ENCODE measurements at places on chromosomes 13 and 19. TPM values are rescaled to one million over a fixed set of nuclear protein-coding genes. Genes with fewer than 3 reads are reported as not detected.

DNA sequence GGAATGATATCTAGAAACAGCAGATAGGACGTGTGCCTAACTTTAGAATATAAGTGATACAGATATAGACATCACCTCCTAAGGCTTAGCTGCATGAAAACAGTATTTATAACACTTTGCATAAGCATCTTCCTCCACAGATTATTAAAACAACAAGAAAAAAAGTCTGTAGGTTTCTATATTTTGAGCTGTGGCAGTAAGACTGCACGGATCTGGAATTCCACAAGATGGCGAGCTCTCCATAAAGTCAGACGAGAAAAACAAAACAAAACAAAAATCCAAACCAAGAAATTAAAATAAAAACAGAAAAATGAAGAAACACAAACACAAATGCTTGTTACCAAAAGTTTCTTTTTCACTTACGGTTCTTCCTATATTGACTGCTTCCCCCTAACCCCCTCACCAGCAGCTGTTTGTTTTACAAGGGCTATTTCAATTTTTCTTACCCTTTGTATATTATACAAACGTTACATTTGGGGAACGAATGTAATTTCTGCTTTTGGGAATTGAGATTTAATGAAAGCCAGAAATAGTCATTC is 285.8 kb downstream of the MYO16 start:
- peaks cover 16% of the 10 kb centered on the region for H3K4me1 ChIP-seq
- peak overlapping the region; percentile 79 for H3K27ac ChIP-seq
- H3K4me3 ChIP-seq = peak overlapping the region; percentile 54
- H3K27me3 ChIP-seq = peaks cover 12% of the 10 kb centered on the region
- no peaks in the 10 kb centered on the region for H3K36me3 ChIP-seq

DNA sequence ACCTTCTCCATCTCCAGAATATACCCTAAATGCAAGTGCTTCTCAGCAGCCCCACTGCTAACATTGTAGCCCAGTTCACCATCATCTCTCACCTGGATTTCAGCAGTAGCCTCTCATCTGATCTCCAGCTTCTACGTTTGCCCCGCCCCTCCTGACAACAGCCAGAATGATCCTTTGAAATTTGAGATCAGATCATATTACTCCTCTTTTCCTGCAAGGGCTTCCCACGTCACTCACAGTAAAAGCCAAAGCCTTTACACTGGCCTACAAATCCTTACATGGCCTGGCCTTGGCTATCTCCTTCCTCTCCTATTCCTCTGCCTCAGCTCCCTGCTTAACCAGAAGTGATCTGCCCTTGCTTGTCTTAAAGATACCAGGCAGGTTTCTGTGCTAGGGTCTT is 94.3 kb upstream of the NBEA start:
- no peaks in the 10 kb centered on the region for H3K4me1 ChIP-seq
- DNase-seq = no peak
- no peak overlapping the region for H3K4me3 ChIP-seq
- no peaks in the 10 kb centered on the region for H3K27me3 ChIP-seq
- no peak overlapping the region for H3K27ac ChIP-seq

GRCh38 chr13:33571618-33572017 is 246.3 kb upstream of the RFC3 start:
- H3K36me3 ChIP-seq = no peaks in the 10 kb centered on the region
- no peak overlapping the region for H3K27ac ChIP-seq
- no peaks in the 10 kb centered on the region for H3K27me3 ChIP-seq

The MTUS2 gene
- total RNA-seq = not detected

Data from activated CD8-positive, alpha-beta T cell treated with anti-CD3 and anti-CD28 coated beads for 36 hours (primary cell).